Right lobe of liver (tissue), 6 donors: ENCODE measurements at places on chromosomes 2 and 18.

- DNase-seq: peak; percentile 44
These were observed 315.1 kb downstream of the MTX2 start for GRCh38 chr2:176584333-176584732.

GRCh38 chr2:111167076-111167862 is 46.6 kb downstream of the BCL2L11 start:
- DNase-seq: no peak

DNA sequence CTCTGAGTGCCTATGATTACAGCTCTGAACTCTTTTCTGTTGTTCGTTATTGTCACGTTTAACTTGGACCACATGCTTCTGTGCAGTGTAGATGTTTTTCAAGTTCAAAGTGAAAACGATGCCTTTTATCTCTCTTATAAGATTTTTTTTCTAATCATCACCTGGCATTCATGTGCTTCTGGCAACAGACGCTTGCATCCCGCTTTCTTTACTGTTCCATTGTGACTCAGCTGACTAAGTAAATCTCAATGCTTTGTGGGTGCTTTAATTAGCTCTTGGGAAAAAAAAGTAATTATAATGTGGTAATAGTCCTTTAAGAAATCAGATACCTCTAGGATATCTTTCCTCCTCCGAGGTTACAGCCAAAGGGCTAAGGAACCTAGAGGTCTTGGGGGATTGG is 31.2 kb upstream of the RMP24 start:
- DNase-seq: no peak

- no peak for DNase-seq
These were observed 35.8 kb upstream of the NOSTRIN start for GRCh38 chr2:168766600-168766999.

GRCh38 chr2:205402011-205402410 is 280.3 kb upstream of the NRP2 start:
- DNase-seq: no peak

- DNase-seq: no peak
These were observed 10.1 kb upstream of the LCLAT1 start for GRCh38 chr2:30436859-30437435.

DNA sequence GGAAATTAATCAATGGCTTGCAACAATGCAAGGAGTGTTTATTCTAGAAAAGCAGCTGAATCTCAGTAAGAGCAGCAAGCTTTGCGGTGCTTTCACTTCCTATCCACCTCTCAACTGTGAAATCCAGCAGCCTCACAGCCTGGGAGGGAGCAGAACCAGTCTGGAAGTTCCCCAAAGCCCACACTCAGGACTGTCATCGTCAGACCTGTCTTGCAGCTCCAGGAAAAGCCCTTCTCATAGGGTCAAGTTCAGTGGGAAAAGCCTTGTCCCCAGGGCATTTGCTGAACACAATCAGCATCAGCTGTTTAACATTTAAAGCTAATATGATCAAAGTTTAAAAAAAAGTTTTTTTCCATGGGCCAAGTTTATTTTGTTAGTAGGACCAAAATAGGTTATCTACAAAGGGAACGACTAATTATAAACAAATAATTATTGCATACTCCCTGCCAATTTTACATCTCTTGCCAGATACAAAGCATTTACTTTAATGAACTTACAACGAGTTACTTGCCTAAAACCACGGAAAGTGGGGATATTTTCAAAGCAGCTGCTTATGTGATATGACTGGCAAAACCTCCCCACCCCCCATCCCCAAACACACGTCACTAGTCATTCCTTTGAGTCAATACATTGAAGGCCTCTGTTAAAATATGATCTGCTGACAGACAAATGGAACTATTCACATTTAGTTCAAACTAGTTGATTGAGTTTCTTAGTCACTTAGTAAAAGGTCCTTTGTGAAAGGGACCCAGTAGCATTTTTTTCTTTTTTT is 36.8 kb downstream of the PARD6G start:
- DNase-seq: no peak

DNA sequence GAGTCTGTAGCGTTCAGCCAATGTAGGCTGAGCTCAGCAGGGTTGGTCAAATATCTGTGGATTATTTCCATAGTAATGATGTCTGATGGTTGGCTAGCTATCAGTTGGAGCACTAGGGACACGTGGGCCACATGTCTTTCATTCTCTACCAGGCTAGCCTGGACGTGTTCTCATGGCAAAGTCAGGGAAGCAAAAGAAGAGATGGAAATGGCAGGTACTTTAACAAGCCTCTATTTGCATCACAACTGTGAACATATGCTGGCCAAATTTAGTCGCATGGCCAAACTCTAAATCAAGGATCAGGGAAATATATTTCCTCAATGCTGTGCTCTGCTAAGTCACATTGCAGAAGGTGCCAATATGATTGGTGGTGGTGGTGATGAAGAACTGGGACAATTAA is 371.6 kb upstream of the CHST9 start:
- no peak for DNase-seq

- no peak for DNase-seq
These were observed 10.6 kb downstream of the POU3F3 start for GRCh38 chr2:104864280-104865095.

DNA sequence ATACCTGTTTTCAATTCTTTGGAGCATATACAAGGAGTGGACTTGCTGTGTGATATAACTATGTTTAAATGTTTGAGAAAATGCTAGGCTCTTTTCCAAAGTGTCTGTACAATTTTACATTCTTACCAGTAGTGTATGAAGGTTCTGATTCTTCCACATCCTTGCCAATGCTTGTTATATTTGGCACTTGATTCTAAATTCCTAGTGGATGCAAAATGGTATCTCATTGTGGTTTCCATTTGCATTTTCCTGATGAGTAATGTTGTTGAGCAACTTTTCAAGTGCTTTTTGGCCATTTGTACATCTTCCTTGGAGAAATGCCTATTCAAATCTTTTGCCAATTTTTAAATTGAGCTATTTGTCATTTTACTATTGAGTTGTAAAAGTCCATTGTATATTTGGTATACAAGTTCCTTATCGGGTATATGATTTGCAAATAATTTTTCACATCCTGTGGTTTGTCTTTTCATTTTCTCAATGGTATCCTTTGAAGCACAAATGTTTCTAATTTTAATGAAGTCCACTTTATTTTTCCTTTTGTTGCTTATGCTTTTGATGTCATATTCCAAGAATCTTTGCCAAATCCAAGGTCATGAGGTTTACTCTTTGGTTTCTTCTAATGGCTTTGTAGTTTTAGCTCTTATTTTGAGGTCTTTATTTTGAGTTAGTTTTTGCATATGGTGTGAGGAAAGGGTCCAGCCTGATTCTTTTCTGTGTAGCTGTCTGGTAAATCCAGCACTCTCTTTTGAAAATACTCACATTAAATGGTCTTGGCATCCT is 33.2 kb upstream of the CWC22 start:
- DNase-seq: no peak

DNA sequence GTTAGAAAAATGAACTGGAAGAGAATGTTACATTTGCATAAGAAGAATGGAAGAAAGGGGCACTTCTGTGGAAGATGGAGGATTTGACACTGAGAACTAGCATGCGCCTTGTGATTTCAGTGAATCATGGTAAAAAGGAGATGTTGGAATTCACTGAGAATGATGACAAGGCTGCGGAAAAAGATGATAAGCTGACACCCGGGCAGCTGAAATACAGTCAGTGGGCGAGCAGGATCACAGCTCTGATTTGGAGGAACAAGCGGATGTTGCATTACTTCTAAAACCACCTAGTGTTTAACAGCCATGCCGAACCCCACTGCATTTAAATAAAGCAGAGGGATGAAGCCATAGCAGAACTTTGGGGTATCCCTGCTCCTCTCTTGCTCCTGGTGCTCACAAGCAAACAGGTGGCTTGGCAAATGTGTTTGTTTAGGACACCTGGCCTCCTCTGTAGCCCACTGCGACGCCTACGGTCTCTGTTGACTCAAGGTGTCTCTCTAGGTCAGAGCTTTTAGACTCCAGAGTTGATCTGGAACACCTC is 134.9 kb downstream of the NDUFA10 start:
- no peak for DNase-seq

GRCh38 chr18:45275367-45276113 is 339.7 kb upstream of the SLC14A2 start:
- DNase-seq: no peak

DNA sequence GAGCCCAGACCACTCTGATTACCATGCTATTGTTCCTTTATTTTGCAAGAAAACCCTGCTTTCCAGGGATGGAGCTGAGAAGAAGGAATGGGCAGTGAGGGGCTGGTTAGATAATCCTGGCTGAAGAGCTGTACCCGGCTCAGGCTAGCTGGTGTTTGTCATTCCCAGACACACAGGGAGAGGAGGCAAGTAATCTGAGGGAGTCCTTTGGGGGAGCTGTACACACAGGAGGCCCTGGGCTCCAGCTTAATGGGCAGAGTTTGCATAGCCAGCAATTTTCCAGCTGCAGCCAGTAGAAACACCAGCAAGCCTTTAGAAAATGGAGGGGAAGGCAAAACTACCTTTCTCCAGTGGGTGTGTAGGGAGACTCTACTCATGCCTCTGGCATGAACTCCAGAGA is 259.3 kb downstream of the SOX11 start:
- no peak for DNase-seq

DNA sequence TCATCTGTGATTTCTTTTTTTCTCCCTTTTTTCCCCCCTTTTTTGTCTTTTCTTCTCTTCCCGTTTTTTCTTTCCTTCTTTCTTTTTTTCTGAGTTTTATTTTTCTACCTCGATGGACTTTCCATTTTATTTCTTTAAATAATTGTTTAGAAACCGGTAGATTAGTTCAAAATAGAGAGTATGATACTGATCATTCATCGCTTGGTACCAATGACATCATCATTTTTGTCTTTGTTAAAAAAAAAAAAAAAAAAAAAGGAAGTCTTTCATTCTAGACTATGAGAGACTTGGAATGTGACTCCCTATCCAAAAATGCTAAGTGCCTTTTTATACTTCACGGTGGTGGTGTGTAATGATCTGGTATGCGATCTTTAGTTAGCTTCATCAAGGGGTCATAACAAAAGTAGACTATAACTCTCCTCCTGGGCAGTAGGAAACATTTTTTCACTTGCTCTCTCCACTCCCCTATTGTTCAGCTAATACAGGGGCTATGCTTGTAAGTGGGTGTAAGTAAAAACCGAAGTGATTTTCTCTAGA is 1517.5 kb upstream of the ZEB2 start:
- DNase-seq: no peak

DNA sequence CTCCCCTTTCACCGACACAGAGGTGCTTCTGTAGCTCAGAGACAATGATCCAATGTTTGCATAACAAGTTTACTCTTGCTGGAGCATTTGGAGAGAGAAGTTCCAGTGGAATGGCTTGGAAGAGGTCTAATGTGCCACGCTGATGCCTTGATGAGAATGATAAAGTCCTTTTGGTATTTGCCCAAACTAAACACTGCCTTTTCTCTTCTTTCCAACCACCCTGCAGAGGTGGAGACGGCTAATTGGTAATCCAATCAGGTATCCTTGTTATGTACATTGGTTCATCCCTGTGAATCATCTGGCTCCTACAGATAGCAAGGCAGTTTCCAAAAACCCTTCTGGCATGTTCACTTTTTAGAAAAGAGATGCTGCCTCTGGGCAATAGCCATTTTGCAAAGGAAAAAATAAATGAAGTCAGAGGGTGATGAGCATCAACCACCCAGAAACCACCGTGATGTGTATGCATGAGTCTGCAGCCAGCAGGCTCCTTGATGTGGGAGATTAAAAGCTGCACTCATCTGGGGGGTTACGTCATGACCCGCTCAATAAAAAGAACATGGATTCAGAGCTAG is 40.6 kb downstream of the KIAA2012 start:
- DNase-seq: no peak

GRCh38 chr2:219327719-219328118 is 4.8 kb downstream of the RESP18 start:
- DNase-seq: no peak

DNA sequence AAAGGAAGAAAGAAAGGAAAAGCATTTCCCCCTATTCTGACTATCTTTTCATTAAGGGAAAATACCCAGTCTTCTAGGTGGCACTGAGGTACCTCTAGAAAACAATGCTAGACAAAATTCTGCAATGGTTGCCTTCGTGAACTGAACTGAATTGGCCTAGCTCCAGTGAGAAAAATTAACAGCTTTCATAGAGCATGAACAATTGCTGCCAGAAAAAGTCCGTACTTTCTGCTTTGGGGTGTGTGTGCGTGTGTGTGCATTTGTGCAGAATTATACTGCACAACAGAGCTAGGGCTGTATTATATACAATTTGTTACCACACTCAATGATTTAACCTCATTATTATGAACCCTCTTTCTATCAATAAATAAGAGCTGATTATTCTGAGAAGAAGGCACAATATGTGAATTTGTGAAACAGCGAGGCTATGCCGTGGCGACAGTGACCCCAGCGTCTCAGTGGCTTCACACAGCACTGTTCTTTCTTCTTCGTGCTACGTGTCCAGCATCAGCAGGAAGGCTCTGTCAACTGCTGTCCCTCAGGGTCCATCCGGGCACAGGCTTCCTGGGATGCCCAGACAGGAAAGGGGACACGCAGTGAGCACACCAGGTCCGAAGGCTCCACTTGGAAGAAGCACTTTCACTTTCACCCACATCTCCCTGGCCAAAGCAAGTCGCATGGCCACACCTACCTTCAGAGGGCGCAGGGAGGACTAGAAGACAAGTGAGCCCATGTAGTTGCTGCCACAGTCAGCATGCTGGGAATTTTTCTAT is 47.5 kb downstream of the PTGR3 start:
- peak; percentile 49 for DNase-seq

- DNase-seq: no peak
These were observed 69.6 kb upstream of the CREB1 start for GRCh38 chr2:207459990-207460757.
